ENCODE measurements at places on chromosomes 2 and 18. TPM values are rescaled to one million over a fixed set of nuclear protein-coding genes. Genes with fewer than 3 reads are reported as not detected.
A peak's percentile ranks its signal among the peaks of the same experiment; 100 is the strongest.

DNA sequence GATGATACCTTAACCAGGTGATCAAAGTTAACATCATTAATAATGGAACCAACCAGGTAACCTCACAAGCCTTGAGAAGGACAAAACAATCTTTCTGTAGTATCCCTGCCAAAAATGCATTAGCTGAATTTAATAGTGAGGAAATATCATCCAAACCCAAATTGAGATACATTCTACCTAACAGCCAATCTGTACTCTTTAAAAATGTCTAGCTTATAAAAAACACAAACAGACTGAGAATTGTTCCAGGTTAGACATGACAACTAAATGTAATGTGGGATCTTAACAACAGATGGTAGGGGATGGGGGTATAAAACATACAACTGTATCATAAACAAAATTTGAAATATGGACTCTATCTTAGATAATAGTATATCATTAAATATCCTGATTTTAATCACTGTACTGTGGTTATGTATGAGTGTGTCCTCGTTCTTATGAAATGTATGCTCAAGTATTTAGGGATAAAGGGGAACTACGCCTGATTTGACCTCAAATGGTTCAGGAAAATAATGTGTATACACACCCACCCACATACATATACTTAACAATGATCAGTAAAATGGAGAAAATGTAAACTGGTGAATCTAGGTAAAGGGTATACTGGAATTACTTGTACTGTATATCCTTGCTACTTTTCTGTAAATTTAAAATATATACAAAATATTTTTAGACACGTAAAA, 1.7 kb downstream of the FANCL start:
- no peak for DNase-seq

DNA sequence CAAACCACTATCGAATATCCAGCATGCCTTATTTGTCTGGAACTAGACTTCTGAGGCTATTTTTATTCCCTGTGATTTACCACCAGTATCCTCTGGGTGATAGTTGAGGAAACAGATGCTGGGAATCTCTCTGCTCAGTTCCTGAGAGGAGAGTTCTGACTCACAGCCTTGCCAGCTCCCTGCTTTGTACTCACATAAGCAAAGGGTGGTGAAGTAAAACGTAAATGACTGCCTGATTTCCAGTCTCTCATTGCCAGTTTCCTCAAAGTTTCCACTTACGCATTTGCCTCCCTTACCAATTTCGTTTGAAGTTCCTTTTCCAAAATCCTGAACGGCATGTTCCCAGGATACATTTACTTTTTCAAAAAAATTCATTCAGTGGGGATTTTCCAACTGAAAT, 69.2 kb upstream of the HNRNPA3 start:
- DNase-seq = no peak

DNA sequence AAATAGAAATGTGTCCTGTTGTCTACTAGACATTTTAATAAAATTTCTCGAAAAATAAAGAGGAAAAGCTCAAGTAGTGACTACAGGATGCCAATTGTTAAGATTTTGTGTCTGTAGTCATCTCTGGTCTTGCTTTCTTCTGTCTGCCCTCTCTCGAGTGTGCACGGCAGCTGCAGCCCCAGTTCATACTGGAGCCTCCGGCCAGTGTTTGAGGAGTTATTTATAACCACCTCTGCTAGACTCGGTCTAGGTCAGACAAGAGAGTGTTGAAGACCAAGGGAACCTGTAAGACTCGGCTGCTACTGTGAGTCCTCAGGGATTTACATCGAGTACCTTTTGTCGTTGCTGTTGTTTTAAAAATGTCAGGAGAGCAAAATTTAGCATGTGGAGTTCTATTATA, 810.1 kb upstream of the POU3F3 start:
- DNase-seq = no peak

GRCh38 chr2:41722668-41723369, 325.0 kb upstream of the PKDCC start:
- no peak for DNase-seq

GRCh38 chr2:134149904-134150303, 104.0 kb upstream of the MGAT5 start:
- DNase-seq = no peak

DNA sequence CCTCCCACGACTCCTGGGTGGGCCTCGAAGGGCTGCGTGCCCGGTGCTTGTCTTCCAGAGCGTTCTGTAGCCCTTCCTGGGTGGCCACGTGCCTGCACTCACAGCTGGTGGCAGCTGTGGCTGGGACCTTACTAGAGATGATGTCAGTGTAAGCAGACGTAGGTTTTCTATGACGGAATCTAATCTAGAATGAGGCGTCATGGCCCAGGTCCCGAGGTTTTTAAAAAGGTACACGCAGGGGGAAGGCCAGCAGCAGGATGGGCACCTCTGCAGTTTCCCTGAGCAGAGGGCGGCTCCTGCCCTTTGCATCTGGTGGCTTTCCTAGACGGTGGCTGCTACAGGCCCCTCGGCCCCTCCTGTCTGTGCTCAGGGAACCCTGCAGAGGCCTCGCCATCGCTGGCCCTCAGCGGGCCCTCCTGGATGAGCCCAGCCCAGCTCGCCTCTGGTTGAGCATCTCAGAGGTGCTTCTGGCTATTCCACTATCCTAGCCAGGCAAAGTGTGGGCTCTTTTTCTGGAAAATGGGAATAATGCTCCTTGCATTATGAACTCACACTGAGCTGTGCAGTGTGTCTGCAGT, 49.6 kb upstream of the PXDN start:
- no peak for DNase-seq

- DNase-seq = no peak
Measured at GRCh38 chr2:117378653-117379052, 435.8 kb upstream of the DDX18 start.

DNA sequence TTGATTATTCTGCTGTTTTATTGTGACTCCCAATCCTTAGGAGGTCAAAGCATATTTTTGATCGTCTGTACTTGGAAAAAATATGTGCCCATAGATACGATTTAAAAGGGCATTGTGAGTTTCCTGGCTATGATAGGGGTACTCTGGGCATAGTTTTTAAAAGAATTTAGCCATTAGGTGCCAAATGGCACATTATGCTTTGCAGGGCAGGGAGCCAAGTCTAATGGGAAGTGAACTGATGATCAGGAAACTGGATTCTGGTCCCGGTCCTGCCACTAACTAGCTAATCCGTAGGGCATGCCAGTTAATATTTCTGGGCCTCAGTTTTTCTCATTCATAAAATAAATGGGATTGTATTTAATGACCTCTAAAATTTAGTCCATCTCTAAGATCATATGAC, 189.3 kb downstream of the LTBP1 start:
- DNase-seq = no peak

- DNase-seq = no peak
Measured at GRCh38 chr2:149134335-149134923, 95.9 kb downstream of the LYPD6B start.

GRCh38 chr2:181104512-181105115, 124.2 kb downstream of the UBE2E3 start:
- DNase-seq = peak; percentile 44

DNA sequence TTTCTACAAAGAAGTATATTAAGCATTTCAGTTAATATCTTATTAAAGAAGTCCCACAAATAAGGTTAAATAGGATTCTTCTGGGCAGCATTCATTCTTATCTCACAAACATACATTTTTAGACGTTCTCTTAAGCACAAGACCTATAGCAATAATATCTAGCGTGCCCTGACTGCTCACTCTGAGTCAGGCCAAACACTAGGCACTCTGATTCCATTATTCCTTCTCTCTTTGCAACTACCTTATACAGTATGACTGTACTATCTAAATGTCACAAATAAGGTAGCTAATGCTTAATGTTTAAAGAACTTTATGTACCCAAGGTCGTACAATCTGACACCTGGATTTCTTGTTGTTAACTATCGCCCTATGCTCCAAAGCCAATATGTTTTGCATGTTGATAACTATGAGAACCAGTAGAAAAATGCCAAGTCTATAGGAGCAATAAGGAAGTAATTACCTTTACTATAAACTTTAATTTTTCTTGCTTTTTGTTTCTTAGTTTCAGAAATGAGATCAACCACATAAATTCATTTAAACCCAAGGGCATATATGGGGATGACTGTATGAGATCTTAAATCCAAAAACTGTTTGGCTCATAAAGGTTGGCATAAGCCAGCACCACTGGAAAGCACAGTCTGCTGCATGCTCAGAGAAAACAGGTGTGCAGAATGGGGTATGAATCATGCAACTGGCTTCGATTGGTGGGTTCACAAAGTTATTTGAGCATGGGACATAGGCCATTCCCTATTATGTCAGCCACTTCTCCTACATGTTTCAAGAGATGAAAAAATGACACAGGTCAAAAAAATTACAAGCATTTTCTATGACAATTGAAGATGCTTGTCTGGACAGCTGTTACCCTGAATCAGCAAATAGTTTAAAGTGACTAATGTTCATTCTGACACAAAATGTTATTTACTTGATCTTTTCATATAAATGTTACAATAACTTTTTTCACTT, 352.0 kb downstream of the IRS1 start:
- no peak for DNase-seq

DNA sequence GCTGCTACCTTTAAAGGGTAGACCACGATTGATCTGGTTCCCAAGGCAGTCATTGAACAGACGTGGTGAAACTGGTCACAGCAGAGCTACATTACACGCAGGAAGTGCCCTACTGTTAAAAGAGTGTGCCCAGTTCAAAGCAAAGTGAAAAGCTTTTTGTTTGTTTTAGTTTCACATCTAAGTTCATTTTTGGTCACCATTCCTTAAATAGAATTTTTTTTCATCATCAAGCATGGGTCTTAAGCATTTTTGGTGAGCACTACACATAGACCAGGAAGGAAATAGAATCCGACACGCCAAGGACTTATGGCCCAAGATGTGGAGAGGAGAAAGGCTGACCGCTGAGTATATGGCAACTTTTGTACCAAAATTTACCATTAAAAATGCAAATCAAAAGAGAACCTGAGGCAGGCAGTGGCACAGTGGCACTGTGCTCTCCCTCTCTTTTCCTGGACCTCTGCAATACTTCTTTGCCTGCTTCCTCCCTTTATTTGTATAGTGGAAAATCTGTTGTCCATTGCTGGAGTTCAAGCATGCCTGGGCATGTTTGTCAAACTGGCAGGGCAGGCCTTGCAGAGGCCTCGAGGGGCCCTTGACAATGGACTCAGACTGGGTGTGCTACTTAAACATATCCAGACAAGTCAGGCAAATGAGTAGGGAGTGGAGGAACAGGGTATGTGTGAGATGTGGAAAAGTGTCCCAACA, 42.6 kb upstream of the HNRNPA3 start:
- no peak for DNase-seq

DNA sequence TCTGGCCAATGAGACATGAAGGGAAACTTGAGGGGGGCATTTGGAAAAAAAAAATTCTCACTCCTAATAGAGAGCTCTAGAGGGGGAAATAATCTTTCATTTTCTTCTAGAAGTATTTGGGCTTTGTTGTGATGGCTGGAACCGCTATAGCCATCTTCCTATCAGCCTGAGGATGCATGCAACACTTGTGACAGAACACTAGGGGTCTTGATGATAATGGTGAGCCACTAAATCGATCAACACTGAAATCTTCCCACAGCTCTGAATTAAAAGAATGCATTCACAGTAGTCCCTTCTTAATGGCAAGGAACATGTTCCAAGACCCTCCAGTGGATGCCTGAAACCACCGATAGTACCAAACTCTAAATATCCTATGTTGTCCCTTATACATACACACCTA, 325.3 kb downstream of the LNPK start:
- no peak for DNase-seq

GRCh38 chr2:46298522-46299353, 1.5 kb downstream of the EPAS1 start:
- DNase-seq = no peak

DNA sequence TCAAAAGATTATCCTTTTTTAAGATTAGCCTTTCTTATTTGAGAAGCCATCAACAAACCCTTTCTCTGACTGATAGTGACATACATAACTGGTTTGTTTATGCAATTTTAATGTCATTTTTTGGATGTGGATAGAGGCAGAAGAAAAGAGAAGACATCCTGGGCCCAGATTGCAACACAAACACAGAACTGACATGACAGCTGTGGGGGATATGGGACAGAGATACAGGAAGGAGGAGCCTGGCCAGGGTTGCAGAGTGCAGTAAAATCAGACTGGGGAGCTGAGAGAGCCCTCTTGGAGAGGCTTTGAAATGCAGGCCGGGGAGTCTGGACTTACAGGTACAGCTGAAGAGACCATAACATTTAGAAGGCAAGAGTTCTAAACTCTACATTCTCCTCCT, 65.1 kb downstream of the SIGLEC15 start:
- no peak for DNase-seq

DNA sequence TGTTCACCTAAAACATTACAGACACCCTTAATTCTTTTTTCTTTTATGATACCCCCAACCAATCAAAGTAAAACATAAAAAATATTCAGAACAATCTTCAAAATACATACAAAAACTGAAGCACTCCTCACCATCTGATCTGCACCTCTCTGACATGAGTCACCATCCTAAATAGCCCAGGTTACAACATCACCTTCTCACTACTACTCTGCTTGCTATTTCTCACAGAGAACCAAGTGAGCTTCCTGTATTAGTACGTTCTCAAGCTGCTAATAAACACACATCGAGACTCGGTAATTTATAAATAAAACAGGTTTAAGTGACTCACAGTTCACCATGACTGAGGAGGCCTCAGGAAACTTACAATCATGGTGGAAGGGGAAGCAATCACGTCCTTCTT, 183.5 kb downstream of the CBLN2 start:
- DNase-seq = no peak

DNA sequence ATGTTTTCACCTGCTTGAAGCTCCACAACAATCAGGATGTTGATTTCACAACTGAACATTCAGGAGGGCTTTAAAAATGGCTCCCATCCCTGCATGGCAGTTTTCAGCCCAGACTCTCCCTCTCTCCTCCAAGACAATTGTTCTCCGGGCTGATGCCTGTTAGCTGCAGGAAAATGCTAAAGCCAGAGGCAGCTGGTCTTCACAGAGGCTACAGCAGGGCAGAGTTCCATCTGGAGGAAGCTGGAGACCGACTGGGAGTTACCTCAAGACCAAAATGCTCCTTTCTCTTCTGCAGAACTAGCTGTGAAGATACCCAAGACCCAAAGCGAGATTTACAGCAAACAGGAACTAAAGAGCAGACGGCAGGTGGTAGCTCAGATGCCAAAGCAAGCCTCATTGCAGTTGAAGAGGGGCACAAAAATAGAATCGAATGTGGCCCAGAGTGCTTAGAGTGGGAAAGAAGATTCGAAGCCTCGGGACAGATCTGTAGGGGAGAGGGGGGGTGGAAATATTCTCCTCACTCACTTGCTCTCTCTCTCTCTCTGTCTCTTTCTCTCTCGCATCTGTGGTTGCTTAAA, 423.6 kb downstream of the ZNF521 start:
- no peak for DNase-seq

Gene CHRND
- polyA plus RNA-seq = 180 TPM

Gene ALPP
- polyA plus RNA-seq = not detected

Gene FRZB
- 24.1 TPM for polyA plus RNA-seq

Gene UBE2E3
- polyA plus RNA-seq = 125 TPM

Gene FLACC1
- polyA plus RNA-seq = 1.4 TPM

Gene HOXD3
- 3.3 TPM for polyA plus RNA-seq

Gene ABCA12
- polyA plus RNA-seq = 0.03 TPM

Gene DES
- 5,672 TPM for polyA plus RNA-seq

All from forelimb muscle (tissue), 1 donor.